ENCODE measurements at places on chromosomes 12 and 14.

DNA sequence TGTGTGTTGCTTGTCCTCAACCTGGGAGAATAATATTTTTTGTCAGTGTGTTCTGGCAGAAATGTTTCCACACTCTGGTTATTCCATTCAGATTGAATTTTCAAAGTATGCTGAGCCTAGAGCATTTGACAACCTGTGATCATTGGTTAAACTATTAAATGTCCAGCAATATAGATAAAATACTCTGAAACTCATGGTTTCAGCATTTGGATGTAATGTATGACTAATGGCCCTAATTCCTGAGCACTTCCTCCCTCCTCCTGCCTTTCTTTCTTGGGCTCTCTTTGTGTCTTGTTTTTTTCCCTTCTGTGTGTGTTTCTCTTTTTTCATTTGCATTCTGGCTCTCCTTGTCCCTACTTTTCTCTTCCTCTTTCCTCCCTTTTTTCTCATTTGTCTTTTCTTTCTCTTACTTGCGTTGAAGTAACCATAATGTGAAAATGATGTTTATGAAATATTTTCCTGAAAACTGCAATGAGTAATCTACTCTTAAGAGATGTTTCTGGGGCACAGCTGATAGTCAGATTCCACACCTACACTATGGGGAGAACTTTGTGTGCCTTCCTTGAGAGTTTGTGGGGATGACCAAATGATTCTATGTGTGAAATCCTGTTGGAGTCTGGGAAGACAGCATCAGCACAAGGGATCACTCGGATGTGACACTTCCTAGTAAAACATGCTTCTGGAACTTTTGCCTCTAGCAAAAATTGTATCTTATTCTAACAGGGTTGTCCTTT is 74.6 kb downstream of the FRMD6 start:
- no peak for DNase-seq

GRCh38 chr14:96627811-96628775 is 125.9 kb downstream of the PAPOLA start:
- no peak for DNase-seq

DNA sequence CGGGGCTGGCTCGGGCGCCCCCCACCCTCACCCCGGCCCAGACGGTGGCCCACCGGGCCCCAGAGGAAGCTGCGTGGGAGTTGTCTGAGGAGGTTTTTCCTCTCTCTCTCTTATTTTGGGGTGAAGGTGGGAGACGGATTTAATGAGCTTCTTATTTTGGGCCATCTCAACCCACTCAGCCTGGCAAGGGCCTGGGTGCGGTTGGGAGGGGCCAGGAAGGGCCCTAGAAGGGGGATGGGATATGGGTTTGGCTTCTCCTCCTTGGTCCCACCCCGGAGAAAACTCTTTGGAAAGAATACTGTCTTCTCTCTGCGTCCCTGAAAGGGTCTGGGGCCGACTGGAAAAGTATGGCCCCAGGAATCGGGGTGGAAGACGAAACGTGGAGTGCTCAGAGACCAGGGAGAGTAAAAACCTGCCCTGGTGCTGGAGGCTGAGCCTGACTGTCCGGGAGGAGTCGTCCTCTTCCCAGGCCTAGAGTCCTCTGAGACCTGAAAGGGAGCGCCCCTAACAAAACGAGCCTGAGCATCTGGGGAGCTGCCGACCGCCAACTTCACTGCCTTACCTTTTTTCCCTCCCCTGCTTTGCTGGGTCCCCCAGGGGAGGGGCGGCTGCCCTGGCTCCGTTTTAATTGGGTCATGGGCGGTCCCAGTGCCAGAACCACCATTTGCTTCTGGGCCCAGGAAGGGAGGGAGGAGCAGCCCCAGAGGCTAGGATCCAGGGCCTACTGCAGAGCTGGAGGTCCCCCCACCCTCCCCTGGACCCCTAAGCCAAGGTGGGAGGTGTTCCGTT is 1.6 kb downstream of the MMP14 start:
- DNase-seq = no peak

DNA sequence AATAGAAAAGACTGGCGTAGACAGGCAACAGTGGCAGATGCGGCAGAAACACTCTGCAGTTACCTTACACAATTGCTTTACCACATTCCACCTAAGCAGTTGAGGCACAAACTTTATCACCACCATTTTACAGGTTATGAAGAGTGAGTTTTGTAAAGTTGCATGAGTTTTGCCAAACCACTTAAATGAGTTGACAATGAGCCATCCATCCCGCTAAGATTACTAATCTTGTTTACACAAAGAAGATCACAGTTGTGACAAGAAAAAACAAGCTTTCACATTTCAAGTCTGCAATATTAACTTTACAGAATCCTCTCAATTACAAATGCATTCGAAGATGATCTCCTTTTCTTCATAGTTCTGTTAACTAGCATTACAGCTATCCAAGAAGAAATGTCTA is 1.8 kb downstream of the TMCC3 start:
- no peak for DNase-seq

DNA sequence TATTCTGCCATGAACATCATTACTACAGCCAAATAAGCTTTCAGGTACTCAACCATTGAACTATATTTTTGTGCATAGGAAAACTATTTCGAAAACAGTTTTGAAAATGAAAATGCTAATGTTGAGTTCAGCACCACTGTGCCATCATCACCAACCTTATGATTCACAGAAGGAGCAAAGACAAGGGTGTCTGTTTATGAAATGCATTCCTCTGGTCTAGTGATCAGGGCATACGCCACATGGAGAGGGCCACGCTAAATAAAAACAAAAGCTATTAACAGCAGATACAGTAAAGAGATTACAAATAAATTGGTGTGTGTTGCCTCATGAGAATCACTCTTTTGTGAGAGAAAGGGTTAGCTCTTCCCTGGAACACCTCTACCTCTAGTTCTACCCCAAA is 43.2 kb upstream of the BMAL2 start:
- DNase-seq = no peak

DNA sequence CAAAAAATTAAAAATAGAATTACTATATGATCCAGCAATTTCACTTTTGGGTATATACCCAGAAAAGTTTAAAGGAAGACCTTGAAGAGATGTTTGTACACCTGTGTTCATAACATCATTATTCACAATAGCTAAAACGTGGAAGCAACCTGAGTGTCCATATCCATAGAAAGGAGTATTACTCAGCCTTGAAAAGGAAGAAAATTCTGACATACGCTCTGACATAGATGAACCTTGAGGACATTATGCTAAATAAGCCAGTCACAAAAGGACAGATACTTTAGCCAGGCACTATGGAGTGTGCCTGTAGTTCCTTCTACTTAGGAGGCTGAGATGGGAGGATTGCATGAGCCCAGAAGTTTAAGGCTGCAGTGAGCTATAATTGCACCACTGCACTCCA is 6.1 kb upstream of the RD3L start:
- DNase-seq = no peak

DNA sequence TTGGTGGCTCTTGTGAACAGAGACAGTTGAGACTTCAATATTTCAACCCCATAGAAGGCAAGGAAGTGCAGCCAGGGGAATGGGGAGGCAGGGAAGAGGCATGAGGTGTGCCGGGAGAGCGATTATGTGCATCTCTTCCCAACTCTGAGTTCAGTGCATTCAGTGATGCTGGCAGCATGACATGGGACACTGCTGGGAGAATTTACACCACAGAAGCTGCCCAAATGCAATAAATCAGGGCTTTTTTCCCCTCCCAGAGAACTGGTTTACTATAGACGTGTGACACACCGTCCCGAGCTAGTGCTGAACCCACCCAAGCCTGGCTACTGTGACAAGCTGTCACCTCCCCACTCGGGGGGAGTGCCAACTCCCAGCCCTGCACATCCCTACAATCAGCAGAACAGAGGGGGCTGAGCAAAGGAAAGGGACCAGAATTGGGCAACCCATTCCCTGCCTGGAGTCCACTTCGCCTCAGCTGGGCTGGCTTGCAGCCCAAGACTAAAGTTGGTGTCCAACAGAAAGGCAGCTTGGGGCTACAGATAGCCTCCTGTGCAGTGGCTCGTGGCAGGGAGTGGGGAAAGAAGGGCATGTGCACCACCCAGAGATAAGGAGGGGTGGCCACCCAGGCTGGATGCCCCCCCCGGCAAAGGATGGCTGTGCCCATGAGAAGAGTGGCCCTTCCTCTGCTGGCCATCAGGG is 16.7 kb downstream of the AHSA1 start:
- no peak for DNase-seq

DNA sequence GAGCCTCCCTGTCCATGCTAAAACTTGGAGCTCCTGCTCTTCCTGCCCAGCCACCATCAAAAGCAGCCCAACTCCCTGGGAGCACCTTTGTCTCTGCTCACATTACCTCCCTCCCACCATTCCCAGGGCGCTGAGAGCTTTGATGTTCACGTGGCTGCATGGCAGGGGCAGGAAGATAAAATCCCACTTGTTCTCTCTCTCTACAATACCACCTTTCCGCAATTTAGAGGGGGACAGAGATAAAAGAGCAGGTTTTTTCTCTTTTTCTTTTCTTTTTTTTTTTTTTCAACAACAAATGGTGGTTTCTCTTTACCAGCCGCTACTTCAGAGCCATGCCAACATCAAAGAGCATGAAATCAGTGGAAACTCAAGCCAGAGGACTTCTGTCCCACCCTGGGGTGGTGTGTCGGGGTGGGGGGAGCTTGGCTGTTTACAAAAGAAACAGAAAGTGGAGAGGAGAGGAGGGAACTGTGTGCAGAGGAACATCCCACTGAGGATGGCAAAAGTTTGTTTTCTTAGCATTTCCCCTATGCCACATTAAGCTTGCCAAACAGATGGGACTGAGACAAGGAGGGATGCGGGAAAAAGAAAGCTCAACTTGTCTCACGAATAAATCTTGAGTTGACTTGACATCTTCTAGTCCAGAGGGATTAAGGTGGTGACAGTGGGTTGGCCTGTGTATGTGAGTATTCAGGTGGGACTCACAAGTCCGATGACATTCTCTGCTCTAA is 103.7 kb upstream of the NUDT4 start:
- DNase-seq = no peak

- DNase-seq = no peak
These were observed 89.6 kb upstream of the SOX5 start for GRCh38 chr12:24039113-24039525.

- no peak for DNase-seq
These were observed 40.0 kb upstream of the SLC2A13 start for GRCh38 chr12:40145896-40146295.

GRCh38 chr14:37597538-37597913 is 2.1 kb downstream of the TTC6 start:
- no peak for DNase-seq

GRCh38 chr12:54020591-54021405 is 7.4 kb upstream of the HOXC6 start:
- no peak for DNase-seq

DNA sequence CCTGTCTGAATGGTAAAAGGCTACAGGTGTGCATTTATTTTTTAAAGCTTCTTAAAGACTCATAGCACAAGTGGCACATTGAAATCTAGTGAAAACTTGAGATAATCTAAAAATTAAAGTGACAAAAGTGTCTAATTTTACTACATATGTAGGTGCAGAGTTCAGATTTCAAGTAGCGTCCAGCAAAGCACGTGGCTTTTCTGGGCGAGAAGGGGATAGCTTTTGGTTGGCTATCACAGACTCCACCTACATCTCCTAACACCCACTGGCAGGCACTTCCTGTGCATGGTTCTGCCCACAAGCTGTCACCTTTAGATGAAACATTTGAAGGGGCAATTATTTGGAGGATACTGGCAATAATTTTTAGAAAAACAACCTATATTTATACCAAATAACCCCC is 1.9 kb upstream of the PITPNM2 start:
- no peak for DNase-seq

DNA sequence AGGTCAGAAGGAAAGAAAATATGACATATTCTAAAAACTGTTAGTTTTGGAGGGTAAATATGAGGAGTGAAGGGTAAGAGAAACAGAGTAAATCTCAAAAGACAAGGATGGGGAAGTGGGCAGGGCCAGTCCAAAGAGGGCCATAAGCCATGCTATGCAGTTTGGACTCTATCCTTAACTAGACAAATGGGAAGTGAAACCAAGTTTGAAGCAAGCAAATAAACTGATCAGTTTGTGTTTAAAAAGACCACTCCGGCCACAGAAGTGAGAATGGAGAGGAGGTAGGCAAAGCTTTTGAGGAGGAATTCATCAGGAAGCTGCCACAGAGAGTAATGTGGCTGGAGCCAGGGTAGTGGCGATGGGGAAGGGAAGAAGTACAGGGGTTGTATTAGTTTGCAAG is 37.5 kb upstream of the DAAM1 start:
- no peak for DNase-seq

- no peak for DNase-seq
These were observed 42.7 kb downstream of the CDC42BPB start for GRCh38 chr14:103014466-103015228.

GRCh38 chr12:16155938-16156337 is 121.5 kb downstream of the SLC15A5 start:
- DNase-seq = no peak

DNA sequence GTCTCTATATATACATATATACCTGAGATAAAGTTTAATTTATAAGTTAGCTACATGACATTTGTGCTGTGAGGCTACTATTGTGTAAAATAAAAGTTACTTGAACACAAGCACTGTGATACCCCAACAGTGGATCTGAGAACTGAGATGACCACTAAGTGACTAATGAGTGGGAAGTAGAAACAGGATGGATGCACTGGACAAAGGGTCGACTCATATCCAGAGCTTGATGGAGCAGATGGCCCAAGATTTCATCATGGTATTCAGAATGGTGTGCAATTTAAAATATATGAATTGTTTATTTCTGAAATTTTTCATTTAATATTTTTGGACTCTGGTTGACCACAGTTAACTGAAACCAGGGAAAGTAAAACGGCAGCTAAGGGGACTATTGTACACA is 908.6 kb upstream of the MDGA2 start:
- peak; percentile 15 for DNase-seq

DNA sequence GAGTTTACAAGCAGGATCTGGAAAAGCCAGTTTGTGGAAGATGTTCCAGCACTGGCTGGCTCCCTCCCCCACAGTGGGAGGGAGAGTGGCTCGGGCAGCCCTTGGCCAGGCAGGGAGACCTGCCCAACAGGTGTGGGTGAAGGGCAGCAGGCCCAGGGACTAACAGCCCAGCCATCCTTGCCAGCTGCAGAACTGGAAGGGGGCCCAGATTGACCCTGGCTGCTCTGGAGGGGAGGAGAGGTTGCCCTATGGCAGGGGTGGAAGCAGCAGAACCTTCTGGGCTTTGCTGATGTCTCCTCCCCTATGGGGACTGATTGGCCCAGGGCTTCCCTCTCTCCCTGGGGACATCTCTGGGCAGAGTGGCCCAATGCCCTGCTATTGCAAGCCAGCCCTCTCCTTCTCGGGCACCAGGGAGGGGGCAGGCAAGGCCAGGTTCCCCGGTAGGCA is 20.5 kb downstream of the IRF2BPL start:
- DNase-seq = no peak
